IPS DF 19.7 (cell line): ENCODE measurements at places on chromosomes 6 and 20.

- no peak for DNase-seq
Observed at GRCh38 chr6:55058682-55059081, 115.6 kb upstream of the HCRTR2 start.

GRCh38 chr6:143271024-143271423 lies 179.5 kb downstream of the ADAT2 start:
- no peak for DNase-seq

DNA sequence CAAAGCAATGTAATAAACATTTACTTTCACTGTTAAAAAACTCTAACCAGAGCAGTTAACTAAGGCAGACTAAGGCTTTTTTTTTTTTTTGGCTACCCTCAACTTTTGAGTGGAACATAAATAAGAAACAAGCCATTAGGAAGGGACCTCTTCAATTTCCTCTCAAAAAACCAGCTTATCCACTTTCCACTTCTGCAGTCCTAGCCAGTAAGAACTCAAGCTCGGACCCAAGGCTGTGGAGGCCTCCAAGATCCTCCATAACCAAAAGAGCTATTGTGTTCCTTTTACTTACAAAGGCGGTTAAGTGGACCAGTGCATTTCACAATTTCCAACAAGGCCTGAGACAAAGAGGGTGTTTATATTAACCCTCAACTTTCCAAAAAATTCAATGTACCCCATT lies 5.3 kb downstream of the KCNK5 start:
- DNase-seq = no peak

- no peak for DNase-seq
Observed at GRCh38 chr6:149140910-149141290, 176.6 kb upstream of the TAB2 start.

GRCh38 chr6:128494440-128494839 lies 26.0 kb downstream of the PTPRK start:
- DNase-seq = no peak

DNA sequence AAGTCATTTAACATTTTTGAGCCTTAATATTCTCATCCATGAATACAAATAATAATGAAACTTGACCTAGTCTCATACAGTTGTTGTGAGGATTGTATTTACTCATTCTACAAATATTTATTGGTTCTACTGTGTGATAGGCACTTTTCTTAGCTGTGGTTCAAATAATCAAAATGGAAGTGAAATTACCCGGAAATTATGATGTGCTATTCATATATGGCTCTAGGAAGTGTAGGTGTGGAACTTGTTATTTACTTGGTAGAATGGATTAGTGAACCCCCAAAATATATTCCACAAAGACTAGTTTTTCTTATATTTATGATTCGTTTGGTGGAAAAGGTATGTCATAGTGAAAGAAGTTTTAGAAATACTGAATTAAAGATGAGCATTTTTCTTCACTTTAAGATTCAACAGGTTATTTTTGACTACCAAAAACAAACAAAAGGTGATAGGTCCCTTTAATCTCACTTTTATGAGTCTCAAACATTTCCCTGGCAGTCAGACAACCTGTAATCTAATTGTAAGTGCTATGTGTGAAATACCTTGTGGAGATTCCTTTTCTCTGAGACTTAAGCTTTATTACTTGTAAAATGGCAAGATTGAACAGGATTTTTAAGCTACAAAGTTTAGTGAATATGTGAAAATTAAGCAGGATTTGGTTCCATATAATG lies 77.8 kb downstream of the STXBP5 start:
- DNase-seq = no peak

DNA sequence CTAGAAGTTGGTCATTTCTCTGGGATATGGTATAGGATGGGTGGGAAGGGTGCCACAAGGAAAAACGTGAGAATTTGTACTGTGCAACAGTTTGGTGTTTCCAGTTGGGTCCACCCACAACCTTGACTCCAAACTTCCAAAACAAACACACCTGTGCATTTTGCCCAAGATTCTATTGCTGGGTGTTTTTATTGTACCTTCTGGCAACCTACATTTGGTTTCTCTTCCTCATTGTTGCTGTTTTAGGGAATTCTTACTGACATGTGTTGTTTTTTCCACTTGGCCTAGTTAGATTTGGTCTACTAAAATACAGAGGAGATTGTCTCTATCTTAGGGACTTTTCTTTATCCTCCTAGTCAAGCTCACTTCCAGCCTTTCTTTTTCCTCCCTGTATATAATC lies 16.7 kb downstream of the TULP4 start:
- no peak for DNase-seq

GRCh38 chr20:10793766-10794165 lies 120.0 kb upstream of the JAG1 start:
- no peak for DNase-seq

DNA sequence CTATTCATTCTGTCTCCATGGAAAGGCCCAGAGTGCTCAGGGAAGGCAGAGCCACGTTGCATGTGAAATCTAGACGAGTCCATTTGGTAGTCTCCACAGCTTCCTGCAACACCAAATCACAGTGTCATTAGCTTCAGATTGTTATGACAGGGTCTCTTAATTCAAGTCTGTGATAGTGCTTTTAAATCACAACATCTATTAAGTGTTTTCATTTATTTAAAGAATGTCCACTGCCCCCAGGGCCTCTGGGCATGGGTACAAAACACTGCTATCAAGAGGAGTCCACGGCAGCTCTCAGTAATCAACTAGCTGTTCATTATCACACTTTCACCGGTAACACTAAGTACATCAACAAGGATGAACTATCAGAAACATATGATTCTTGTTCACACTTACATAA lies 455.9 kb upstream of the JARID2 start:
- no peak for DNase-seq

DNA sequence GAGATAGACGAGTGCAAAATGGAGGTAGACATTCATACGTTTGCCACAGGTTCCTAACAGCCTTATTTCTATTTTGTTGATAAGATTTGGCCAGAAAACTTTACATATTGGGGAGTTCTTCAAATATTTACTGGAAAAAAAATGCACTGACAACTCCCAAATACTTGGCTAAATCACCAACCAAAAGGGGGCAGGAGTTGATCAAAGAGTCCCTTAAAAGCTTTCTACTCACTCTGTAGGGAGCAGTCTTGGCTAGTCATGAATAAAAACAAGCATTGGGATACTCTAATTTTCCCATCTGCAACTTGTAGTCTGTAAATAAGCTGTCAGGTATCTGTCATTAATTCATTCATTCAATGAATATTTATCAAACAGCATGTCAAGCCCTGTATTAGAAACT lies 18.4 kb downstream of the TENT5A start:
- no peak for DNase-seq

DNA sequence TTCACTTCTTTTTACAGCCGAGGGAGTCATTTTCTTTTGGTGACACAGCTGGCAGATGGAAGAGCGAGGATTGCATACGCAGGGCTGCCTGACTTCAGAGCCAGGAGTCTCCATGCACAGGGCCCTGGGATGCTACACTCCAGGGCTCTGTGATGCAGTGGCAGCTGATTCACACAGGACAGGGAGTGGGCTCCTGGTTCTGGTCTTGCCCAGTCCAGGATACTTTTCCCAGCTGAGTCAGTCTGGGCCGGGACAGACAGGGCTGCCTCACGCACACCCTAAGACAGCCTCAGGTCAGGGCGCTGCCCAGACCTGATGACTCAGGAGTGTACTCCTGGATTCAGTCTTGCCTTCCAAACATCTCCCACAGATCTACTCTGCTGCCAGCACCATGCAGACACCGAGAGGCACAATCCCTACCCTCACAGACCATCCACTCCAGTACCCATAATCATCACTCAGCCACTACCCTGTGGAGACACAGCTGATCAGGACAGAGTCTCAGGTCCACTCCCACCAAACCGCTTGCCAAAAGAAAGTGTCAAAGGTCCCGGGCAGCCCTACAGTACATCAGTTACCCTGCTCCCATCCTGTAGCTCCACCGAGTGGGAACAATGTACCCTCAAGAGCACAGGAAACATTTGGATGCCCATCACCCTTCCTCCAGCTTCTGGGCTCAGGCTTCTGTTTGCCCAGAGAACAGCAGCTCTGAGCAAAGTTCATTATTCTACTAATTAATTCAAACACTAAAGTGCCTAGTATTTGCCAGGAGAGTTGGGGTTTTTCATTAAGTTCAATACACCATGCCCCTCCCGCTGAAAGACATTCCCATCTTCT lies 11.5 kb downstream of the SDC4 start:
- no peak for DNase-seq

- DNase-seq = no peak
Observed at GRCh38 chr6:47438481-47439347, 38.9 kb upstream of the CD2AP start.

DNA sequence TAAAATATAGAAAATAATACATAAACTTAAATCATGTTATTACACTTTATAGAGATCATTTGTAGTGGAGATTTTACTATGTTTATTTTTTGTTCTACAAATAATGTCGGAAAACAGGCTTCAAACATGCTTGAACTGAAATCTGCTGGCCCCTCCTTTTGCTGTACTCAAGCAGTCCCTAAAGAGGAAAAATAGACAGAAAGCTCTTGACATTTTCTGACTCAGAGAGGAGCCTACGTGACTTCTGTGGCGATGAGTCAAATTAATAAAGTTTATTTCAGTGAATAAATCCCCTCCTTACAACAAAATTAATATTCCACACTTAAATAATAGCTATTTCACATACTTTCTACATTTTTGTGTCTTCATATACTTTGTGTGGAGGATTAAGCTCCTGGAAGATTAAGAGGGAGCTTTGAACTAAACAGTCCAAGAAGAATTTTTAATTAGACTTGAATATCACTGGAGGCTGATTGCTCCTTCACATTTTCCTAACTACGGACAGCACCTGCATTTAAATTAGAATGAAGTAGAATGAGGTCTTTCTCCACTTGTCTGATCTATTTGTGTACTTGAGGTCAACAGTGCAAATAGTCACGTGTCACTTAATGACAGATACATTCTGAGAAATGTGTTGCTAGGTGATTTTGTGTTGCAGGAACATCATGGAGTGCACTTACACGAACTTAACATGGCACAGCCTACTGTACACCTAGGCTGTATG lies 1.7 kb upstream of the TREM1 start:
- no peak for DNase-seq

GRCh38 chr6:37085198-37085597 lies 79.7 kb downstream of the FGD2 start:
- no peak for DNase-seq

DNA sequence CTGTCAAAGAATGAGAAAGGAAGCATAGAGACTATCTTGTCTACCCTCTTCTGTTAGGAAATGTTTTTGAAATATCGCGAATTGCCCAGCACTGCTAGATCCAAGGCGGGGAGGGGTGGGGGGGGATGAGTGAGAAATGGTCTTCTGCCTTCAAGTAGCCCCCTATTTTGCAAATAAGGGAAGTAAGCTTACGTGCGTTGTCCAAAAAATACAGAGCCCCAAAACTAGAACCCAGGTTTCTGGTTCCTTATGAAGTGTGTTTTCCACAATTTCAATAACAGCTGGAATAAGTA lies 923 bp upstream of the ILRUN start:
- DNase-seq = no peak

DNA sequence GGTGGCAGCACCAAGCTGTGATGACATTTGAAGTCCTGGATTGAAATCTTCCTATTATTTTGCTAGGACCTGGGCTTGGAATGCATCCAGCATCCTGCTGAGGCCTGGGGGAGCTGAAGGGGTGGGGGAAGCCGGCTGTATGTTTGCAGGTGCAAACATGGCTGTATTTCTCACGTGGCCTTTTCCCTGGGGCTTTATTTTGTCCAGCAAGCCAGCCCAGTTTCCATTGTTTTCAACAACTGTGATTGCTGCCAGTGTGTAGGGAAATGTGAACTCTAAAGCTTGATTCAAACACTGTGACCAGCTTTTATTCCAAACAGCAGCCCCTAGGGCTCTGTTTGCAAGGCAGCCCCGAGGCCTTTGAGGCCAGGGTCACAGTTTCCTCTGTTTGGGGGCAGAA lies 683.0 kb downstream of the DHX35 start:
- no peak for DNase-seq

DNA sequence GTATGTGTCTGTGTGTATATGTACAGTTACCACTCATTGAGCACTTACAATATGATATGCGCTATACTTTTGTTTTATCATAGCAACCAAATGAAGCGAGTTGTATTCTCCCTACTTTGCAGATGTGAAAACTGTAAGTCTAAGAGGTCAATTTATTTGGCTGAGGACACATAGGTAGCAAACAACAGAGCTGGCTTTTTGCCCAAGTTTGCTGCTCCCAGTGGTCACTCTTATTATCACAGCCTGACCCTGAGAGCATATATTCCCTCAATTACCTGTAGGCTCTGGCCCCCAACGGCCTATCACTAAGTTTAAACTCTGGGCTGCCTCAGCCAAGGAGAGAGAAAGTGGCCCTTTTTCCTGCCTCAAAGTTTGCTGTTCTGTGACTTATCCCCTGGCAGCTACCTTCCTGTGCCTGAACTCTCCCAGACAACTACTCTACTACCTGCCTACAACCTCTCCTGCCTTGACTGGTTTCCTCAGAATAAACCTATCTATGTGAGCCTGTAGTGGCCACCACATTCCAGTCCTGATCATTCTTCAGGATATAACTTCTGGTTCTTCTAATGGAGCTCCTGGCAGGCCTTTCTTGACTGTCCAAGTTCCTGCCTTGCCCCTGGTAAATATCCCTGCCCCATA lies 221.8 kb downstream of the FRK start:
- peak; percentile 9 for DNase-seq

- no peak for DNase-seq
Observed at GRCh38 chr20:62104791-62105345, 17.4 kb upstream of the LSM14B start.

DNA sequence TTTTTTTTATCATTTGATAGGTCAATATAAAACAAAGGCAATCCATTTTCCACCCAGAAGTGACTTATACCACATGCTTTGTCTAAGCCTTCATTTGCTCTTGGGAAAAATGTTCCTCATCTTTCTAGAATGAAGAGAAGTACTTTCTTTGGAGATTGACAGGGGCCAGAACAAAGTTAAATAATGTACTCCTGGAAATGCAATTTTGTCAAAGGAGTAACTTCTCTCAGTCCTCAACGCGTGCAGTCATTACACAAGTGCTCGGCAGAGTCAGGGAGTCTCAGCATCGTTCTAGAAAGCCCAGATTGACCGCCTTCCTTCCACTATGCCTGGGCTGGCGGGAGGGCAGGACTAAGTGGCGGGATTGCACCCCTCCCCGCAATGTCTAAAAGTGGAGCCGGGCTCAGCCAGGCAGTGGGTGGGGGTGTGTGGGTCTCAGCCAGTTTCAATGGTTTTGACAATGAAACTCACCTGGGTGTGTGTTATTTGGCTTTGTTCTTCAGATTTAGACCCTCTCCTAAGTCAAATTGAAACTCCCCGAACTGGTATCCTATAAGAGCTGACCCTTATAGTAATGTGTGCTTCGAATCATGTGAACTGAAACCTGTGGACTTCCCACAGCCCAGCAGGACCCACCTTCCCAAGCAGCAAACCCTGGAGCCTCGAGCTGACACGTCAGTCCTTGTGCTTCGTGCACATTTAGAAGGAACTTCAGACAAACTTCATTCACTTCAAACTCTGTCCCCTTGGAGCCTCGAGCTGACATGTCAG lies 63.2 kb upstream of the DUSP22 start:
- DNase-seq = no peak

- DNase-seq = peak; percentile 94
Observed at GRCh38 chr6:31815025-31815838, at the start of the genes HSPA1A and HSPA1L. HSPA1A (plus strand) TSS chr6:31815543; CDS start chr6:31815757, 214 bp downstream. HSPA1L (minus strand) TSS chr6:31815283; CDS start chr6:31811972, 3,311 bp downstream.
